ENCODE measurements at places on chromosomes 6 and 20.

- no peak for DNase-seq
These were observed 917.8 kb upstream of the ADGRB3 start for GRCh38 chr6:67717281-67717680.

DNA sequence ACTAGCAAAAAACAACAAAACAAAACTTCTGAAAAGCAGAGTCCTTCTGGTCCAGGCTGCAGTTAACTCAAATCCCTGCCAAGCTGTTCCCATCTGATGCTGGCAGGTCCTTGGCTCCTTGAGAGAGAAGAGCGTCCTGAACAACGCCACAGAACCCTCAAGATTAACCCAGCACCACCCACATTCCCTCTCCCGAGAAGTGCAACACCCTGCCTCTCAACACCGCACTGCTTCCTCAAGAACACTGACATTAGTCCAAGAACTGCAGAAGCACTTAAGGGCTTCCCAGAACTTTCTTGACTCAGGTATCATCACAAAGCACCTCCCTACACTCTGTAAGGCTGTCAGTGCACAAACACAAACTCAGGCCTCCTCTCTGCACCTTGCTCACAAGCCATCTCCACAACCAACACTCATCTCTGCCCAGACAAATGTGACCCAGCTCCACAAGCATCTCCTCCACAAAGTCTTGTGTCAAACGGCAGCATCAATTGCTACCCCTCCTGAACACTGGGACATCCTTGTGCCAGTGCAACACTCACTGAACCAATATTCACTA, 7.5 kb downstream of the MRPL14 start:
- no peak for DNase-seq

DNA sequence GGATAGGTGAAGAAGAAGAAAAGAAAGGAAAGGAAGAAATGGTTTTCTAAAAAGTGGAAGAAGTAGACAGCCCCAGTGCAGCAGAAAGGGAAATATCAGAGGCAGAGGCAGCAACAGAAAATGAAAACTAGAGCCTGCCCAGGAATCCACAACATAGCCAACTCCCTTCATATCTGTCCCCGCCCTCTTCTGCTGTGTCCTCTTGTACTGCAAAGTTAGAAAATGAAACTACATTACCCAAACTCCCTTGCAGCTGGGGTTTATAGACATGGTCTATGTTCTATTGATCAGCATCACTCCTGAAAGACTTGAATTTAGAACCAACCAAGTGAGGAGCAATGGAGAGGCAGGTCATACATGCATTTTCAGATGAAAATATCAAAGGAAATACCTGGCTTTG, 200.5 kb upstream of the PHACTR1 start:
- no peak for DNase-seq

GRCh38 chr6:41622206-41622988, 15.9 kb upstream of the MDFI start:
- no peak for DNase-seq

DNA sequence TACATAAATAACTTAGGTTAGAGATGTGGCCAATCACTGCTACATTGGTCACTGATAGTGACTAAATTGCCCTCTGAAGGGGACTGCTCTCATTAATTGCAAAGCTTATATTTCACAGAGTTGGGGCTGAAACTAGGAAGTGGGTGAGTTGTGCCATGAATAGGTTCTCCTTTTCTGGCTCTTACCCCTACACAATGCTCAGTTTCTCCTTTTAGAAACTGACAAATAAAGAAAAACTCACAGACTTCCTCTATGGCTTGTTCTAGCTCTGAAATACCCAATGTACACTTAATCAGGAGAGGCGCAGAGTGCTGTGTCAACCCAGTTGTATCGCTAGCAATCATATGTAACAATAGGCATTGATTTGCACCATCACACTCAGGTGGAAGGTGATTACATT, 41.2 kb upstream of the PROKR2 start:
- no peak for DNase-seq

DNA sequence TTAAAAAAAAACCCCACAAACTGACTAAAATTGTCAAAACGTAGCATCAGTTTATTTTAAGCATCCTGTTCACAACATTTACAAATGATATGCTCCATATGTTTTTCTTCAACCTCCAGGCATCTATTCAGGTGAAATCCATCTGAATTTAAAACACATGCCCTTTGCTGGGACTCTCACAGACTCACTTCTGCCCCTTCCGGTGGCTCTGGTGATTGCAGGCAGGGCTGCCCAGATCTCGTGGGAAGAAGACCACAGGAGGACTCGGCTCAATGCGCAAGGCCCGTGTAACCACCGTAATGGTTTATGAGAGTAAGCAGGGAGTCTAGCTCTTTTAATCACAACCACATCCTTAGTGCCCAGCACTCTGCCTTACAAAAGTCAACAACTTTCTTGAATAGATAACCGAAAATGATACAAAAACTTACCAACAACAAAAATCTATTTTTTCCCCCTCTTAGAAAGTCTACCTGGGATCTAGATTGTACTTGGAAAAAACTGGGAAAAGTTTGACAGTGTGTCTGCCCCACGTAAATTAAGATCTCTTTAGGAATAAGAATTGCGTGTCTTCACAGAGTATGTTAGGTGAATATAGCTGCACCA, 139.1 kb downstream of the KIF16B start:
- peak; percentile 25 for DNase-seq

DNA sequence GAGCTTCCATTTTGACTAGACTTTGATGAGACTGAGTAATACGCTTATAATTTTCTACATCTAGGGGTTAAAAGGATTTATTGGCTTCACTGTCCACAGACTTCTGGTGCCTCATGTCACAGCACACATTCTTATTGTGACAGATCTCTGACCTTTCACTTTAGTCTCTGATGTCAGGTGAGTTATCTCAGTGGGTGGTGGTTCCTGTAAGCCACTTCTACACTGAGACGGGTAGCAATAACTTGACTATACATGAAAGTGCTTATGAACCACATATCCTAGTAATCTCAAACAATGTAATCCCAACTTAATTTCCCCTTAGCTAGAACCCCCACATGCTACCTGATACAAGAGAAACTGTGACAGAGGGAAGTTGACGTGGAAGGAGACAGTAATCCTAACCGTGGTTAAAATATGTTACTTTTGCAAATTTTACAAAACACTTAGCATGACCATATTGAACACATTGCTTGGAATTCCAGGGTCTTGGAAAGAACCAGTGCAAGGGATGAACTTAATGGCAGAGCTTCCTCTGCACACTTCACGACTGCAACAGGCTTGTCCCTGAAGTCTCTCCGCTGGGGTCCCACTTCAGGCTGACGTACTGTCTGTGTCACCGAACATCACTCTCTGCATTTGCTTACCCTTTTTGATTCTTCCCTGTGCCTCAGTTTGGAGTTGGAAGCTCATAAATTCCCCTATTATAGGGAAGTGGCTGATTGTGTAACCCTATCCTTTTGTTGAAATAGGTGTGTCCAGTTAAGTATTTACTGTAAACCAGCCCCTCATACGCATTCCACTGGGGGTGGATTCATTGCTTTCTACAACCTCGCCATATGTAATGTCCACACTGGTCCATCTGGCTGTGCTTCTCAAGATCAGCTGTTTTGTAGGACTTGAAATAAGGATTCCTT, 6.4 kb upstream of the TRIM40 start:
- DNase-seq: no peak

GRCh38 chr6:37303091-37303660, 45.2 kb upstream of the TMEM217 start:
- no peak for DNase-seq

- DNase-seq: no peak
These were observed 5.1 kb downstream of the TMEM151B start for GRCh38 chr6:44275271-44275748.

DNA sequence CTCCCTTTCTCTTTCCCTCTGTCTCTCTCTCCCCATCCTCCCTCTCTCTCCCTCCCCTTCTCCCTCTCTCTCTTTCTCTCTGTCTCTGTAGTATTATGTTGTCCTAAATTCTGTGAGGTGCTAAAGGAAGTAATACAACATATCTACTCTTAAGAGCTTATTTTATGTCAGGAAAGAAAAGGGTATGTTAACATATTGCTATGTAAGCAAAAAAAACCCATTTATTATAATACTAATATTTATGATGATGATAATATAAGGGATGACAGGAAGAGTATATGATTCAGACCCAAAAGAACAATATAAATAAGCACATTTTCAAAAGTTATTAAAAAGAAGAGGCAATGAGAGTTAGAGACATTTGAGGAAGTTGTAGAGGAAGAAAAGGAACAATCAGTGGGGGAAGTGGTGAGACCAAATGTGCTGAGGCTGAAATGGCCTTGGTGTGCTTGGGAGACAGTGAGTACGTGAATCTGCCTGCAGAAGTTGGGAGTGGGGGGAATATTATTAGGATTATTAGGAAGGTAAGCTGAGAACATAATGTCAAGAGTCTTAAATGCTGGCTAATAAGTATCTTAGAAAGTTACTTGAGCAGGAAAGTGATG, 303.6 kb upstream of the FERMT1 start:
- DNase-seq: no peak

DNA sequence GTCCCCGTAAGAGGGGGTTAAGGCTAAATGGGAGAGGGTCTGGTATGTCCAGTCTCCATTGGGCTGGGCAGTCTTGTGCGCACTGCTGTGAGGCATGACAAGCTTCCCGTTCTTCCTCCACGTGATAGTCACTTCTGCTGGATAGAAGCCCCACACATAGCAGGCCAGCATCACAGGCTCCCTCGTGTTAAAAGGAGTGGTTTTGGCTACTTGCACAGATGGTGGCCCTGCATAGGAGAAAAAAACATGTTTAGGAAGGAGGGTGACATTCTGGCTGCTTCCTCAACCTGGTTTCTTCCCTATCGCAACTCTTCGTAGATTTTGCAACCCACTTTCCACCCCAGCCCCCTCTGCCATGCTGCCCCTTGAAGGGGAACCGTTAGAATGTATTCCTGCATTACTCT, 3.6 kb downstream of the HLA-DMB start:
- DNase-seq: no peak

- no peak for DNase-seq
These were observed 127.0 kb downstream of the MCHR2 start for GRCh38 chr6:99867026-99867425.
